ENCODE measurements at places on chromosomes 6 and 20. TPM values are rescaled to one million over a fixed set of nuclear protein-coding genes. Genes with fewer than 3 reads are reported as not detected.

- H3K27ac ChIP-seq = no peak overlapping the region
- DNase-seq = no peak
- peaks cover 46% of the 10 kb centered on the region for H3K4me1 ChIP-seq
- H3K36me3 ChIP-seq = peaks cover 1% of the 10 kb centered on the region
Measured at GRCh38 chr6:146878952-146879340, 280.2 kb downstream of the ADGB start.

GRCh38 chr20:63627129-63627750 lies 339 bp upstream of the GMEB2 start:
- H3K36me3 ChIP-seq = peaks cover 6% of the 10 kb centered on the region
- peak overlapping the region; percentile 97 for H3K27ac ChIP-seq
- peak; percentile 94 for DNase-seq
- H3K4me3 ChIP-seq = peak overlapping the region; percentile 98
- H3K27me3 ChIP-seq = no peaks in the 10 kb centered on the region

- no peak for DNase-seq
- no peaks in the 10 kb centered on the region for H3K27me3 ChIP-seq
- no peaks in the 10 kb centered on the region for H3K36me3 ChIP-seq
- no peak overlapping the region for H3K27ac ChIP-seq
Measured at GRCh38 chr6:134031696-134032255, 20.6 kb downstream of the SLC2A12 start.

GRCh38 chr6:158028421-158028820 lies 46.8 kb downstream of the SYNJ2 start:
- H3K36me3 ChIP-seq = peaks cover 1% of the 10 kb centered on the region
- no peaks in the 10 kb centered on the region for H3K27me3 ChIP-seq
- no peak for DNase-seq
- no peak overlapping the region for H3K27ac ChIP-seq
- peaks cover 48% of the 10 kb centered on the region for H3K4me1 ChIP-seq

DNA sequence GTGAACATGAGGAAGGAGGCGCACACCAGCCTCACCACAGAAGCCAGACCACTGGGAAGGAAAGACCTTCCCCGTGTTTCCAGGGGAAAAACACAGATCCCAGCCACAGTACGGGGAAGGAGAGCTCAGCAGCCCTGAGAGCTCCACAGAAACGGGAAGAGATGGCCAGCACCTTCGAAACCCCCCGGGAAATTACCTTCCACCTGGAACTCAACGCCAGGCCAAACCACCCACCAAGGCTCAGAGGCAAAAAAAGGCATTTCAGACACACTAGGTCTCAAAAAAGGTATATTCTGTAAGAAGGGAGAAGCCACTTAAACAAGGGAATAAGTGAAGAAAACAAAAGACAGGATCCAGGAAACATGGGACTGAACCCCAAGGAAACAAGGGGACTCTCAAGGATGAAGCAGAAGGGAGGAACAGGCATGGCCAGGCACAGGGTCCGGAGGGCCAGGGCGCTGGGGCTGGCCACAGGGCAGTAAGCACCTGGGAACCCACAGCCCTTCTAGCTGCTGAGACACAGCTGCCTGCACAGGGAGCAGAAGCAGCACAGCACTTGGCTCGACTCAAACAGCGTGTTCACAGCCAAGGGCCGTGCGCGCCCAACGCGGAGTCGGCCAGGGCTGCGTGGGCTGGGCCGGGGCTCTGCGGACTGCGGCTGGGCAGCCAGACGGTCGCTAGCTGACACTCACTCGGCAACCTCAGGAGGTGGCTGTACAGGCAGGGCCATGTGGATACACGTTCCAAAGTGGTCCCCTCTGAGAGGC lies 44.6 kb downstream of the TAF4 start:
- no peak overlapping the region for H3K27ac ChIP-seq
- H3K27me3 ChIP-seq = no peaks in the 10 kb centered on the region
- DNase-seq = no peak
- peaks cover 2% of the 10 kb centered on the region for H3K36me3 ChIP-seq

The SIRPG gene
- total RNA-seq = 37.0 TPM

- no peak overlapping the region for H3K4me3 ChIP-seq
- no peaks in the 10 kb centered on the region for H3K27me3 ChIP-seq
- no peak for DNase-seq
- H3K4me1 ChIP-seq = peaks cover 7% of the 10 kb centered on the region
- no peaks in the 10 kb centered on the region for H3K36me3 ChIP-seq
Measured at GRCh38 chr6:142476452-142476851, 174.6 kb downstream of the ADGRG6 start.

The FKBP1C gene
- total RNA-seq = 4.3 TPM

- H3K4me1 ChIP-seq = peaks cover 8% of the 10 kb centered on the region
- no peak overlapping the region for H3K27ac ChIP-seq
- no peak overlapping the region for H3K4me3 ChIP-seq
- H3K27me3 ChIP-seq = no peaks in the 10 kb centered on the region
Measured at GRCh38 chr6:125987026-125987617, 782 bp downstream of the TRMT11 start.

DNA sequence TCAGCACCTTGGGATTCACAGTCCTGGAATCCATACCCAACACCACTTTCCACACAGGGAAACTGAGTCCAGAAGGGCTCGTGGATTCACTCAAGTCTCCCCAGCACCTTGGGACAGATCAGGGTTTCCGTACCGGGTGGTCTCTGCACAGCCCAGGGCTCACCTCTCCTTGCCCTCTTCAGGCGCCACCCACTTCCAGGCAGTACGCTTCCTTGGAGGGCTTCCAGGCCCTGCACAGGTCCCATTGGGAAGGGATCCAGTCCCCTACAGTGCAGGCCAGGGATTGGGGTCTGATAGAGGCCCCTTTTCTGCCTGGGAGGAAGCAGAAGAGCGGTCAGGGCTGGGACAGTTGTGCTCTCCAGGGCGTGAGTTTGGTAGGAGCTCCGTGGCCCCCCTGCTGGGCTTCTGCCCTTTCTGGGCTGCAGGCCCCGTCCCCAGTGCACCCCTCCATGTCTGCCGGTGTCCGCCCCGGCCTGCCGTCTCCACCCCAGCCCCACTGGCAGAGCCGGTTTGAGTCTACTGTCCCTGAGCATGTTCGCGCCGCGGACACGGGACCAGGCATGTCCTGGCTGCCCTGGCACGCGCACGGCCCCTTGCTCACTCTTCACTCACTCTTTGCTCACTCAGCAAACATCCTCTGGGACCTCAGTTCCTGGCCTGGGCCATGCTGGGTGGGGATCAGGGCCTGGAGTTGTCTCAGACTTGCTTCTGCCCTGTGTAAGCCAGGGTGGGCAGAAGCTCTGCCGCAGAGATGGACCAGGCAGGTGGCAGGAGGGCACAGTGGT lies 12.6 kb downstream of the SRC start:
- no peaks in the 10 kb centered on the region for H3K4me1 ChIP-seq
- H3K36me3 ChIP-seq = no peaks in the 10 kb centered on the region
- no peak overlapping the region for H3K4me3 ChIP-seq
- no peaks in the 10 kb centered on the region for H3K27me3 ChIP-seq
- H3K27ac ChIP-seq = no peak overlapping the region

Measured in activated T-cell treated with anti-CD3 and anti-CD28 coated beads, Interleukin-2, amount 50 U/mL, for 72 hours (primary cell).